ENCODE measurements at places on chromosomes 5 and 9.

DNA sequence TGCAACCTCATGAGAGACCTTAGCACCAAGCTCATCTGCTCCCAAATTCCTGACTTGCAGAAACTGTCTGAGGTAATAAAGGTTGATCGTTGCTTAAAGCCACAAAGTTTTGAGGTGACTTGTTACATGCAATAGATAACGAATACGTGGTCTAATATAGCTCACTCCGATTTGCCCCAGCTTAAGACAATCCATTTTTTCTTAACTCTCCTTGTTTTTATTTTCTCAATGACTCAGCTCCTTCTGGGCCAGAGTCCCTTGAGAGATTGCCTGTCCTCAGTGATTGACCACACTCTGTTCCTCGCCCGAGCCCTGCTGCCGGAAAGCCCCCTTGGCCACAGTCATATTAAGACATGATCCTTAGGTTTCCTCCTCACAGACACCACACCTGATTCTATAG lies 63.7 kb upstream of the FANCC start:
- no peak for DNase-seq

- no peak for DNase-seq
These were observed 196.3 kb downstream of the PSAT1 start for GRCh38 chr9:78493166-78493742.

- no peak for DNase-seq
These were observed 409.7 kb downstream of the ADGRV1 start for GRCh38 chr5:90968319-90968718.

GRCh38 chr5:166722939-166723338 lies 1568.5 kb upstream of the WWC1 start:
- DNase-seq, result no peak

- DNase-seq, result no peak
These were observed 274.6 kb downstream of the ARHGEF28 start for GRCh38 chr5:73900566-73900965.

DNA sequence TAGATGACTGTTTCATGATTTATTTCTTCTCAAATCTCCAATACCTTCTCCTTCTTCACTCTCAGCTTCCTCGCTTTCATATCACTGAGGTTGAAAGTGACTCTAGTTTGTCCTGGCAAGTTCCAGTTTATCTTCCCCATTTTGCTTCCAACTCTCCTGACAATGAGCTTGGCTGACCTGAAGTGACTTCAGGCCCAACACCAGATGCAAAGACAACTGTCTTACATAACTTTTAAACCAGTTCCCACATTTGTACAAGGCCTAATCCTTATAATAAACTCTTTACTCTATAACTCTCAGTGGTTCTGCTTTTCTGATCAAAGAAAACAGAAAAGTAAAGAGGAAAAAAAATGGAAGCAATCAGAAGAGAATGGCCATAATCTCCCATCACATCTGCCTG lies 22.0 kb downstream of the GNG10 start:
- DNase-seq, result no peak

DNA sequence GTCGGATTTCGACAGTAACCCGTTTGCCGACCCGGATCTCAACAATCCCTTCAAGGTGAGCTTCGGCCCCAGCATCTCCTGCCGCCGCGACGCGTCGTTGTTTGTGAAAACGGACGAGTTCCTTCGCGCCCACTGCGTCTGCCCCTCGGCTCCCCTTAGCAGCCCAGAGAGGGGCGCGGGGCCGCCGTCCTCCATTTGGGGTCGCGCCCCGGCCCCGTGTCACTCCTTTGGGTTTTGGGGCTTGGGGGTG lies 182 bp downstream of the SCAMP1 start:
- no peak for DNase-seq

GRCh38 chr5:153209016-153209415 lies 281.5 kb upstream of the GRIA1 start:
- DNase-seq, result no peak

- DNase-seq, result no peak
These were observed 261.0 kb upstream of the GRIN3A start for GRCh38 chr9:101999441-101999840.

- DNase-seq, result no peak
These were observed 928 bp downstream of the RPL7A start for GRCh38 chr9:133348718-133349573.

DNA sequence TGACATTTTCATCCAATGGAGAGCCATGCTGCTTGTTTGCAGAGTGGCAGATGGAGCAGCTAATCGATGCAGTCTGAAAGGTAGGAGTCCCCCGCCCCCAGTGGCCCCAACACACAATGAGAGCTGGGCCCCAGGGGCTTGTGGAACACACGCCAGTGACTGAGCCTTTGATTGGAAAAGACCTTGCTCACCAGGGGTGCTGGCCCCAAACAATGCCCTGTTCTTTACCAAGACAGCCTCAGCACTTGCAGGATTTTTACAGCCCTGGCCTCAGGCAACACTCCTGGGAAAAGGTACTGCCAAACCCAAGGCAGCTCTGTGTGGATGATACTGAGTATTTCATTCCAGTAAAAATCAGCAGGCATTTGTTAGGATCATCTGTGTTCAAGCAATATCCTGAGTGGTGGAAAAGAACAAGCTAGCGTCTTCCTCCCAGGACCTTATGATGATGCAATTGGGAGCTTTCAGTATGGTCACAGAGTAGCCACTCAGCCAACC lies 276.8 kb upstream of the CLINT1 start:
- DNase-seq, result peak; percentile 77

DNA sequence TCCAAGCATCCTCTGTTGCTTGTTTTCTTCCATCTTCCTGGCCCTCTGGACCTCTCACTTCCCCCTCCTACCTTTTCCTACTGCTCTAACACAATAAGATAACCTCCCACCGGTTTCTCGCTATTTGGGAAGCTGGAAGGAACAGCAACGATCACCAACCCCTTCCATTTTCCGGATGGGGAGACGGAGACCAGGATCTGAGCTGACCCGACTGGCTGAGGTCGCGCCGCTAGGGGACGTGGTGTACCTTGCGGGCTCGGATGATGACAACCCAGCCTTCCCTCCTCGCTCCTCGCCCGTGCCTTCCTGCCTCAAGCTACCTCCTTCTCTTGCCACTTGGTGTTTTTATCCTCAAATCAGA lies 1.9 kb downstream of the LPAR1 start:
- DNase-seq, result peak; percentile 83

GRCh38 chr5:14901462-14902051 lies 30.0 kb upstream of the ANKH start:
- DNase-seq, result no peak

- DNase-seq, result peak; percentile 63
These were observed 844 bp upstream of the MCCC2 start for GRCh38 chr5:71586052-71586940.

DNA sequence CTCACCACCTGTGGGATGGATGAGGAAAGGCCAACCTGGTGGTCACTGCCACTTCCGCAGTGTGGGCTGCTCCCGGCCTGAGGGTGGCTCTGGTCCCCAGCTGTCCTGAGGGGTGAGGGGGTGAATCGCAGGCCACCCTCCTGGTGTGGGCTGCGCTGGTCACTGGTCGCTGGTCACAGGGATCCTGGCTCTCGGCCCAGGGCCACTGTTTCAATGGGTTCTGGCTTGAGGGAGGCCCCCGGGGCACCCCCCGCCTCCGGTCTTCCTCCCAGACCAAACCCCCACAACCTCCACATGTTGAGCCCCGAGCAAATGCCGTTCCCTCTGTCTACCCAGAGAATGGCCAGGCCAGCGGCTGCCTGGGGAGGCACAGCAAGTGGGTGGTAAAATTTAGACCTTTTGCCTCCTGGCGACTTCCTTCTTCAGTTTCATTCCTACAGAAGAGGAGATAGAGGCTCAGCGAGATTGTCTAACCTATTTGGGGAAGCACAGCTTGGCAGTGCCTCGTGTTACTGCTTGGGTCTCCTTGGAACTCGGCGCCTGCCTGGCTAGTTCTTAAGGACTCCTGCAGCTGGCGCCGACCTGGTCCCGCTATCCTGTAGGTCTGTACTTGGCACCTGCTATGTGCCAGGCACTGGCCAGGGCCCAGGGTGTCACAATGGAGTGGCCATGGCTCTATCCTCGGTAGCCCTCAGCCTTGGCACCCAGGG lies 48.2 kb downstream of the RXRA start:
- no peak for DNase-seq

- no peak for DNase-seq
These were observed 81.6 kb downstream of the PPP2R2B start for GRCh38 chr5:146796911-146797310.

DNA sequence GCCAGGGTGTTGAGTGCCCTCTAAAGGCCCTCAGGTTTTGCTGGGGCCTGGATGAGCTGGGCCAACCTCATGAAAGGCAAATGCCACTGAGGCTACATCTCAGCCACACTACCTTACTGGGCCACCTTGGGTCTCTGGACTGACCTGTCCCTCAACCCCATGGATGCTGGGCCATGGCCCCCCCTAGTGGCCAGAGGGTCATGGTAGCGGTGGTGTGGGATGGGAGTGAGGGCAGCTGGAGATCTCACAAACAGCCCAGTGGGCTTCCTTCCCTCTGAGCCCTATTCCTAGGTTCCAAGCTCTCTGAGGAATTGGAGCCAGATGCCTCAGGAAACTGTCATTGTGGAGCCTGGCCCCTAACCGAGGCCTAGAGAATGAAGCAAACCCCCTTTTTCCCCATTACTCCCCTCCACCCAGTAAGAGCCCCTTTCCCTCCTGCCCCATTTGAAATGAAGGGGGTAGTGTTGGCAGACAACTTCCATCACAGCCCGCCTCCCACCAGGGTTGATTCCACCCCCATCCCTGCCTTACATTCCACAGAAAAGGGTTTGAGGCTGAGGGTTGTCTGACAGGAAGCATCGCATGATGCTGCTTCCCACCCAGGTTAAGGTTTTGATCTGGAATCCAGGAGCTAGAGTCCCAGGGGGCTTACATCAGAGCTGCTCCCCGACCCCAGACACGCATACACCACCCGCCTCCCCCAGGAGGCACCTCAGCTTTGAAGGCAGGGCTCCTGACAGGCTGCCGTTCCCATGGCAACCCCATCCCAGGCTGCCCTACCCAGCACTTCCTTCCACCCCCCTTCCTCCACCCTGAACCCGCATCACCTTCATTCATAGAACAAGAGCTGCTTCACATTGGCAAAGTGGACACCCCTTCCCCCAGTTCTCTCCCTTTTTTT lies 63.9 kb downstream of the PCDH1 start:
- peak; percentile 85 for DNase-seq

- no peak for DNase-seq
These were observed 26.7 kb upstream of the TNC start for GRCh38 chr9:115144706-115145105.

DNA sequence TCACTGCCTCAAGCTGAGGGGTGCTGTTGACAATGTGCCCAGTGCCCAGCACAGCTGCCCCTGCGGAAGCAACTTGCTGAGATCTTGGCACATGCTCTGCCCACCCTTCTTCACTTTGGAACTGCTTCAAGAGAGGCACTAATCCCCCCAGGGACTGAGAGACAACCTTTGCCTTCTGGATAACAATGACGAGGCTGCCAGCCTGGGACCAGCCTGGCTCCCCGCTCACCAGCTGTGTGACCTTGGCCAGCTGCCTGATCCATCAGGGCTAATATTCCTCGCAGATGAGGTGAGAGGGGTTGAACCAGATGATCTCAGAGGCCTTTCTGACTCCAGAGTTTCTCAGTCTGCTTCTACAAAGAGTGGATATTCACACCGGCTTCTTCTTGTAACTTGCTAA lies 81.0 kb downstream of the SHB start:
- DNase-seq, result no peak

DNA sequence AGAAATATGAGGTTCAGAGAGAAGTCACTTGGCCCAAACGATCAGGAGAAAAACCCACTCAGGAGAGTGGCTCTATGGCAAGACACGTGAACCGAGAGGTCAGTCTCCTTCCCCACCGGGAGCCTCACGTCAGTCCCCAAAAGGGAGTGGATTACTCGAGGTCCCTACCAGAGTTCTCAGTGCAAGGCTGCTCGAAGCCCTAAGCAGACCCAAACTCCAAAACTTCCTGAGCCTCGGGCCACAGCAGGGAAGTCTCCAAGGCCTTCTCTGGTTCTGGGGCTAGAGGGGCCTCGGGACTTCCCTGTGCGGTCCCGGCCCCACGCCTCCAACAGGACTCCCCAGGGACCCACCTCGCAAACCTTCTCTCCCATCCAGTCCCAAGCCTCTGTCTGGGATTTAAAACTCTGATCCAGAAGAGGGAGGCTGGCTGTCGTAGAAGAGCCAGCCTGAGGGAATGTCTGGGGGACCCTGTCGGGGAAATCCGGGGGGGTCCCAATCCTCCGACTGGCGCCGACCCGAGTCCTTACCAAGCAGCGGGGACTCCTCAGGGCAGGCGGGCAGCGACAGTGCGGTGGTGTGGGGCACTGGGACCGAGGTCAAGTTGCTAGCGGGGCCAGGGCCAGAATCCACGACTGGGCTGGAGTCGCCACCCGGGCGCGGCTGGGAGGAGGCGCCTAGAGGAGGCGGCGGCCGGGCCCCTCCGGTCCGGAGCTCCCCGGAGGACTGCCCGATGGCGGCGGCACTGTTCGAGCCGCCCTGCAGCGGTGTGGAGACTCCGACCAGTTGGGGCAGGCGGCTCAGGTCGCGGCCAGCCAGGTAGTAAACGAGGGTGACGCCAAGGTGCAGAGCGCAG lies 679 bp downstream of the B4GALT1 start:
- DNase-seq, result peak; percentile 44

- DNase-seq, result no peak
These were observed 1.3 kb downstream of the TNFSF15 start for GRCh38 chr9:114804505-114804904.

DNA sequence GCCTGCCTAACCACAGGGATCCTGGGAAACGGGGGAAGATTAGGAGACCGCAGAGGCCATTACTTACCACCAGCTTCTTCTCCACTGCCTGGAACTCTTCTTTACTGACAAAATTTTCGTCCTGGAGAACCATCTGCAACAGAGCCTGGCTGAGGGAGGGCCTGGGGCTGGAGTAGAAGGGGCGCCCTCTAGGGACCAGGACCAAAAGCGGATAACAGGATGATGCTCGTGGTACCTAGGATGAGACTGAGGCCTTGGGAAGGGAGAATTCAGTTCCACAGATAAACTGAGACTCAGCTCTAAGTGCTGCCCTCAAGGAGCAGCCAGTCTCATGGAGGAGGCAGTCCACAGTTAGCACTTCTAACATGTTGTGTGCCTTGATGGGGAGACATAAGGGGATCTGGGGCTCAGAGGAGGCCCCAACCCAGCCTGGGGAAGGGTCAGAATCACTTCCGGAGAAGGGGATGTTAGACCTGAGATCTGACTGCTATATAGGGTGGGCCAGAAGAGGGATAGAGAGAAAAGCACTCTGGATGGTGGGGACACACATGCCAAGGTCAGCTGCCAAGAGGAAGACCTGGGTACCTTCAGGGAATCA lies 1.2 kb downstream of the SPATA24 start:
- peak; percentile 82 for DNase-seq

GRCh38 chr9:1876891-1877496 lies 138.2 kb upstream of the SMARCA2 start:
- DNase-seq, result no peak
